ENCODE measurements at places on chromosomes 2 and 18.

DNA sequence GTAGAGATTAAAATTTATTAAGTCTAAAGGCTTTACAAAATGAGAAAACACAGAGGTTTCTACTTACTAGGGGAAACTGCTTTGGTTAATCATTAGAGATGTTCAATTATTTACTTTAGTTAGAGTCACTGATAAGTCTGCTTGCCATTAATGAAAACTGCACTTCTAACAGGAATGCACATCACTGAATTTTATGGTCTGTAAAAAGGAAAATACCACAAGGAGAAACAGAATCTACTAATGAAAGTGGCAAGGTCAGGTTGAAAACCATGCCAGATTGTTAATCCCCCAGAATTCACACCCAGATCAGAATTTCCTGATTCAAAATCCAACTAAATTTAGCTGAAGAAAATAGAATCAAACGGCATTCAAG is 90.5 kb upstream of the GRB14 start:
- no peak for DNase-seq

GRCh38 chr2:172722481-172722880 is 13.2 kb upstream of the RAPGEF4 start:
- DNase-seq = no peak

GRCh38 chr2:39954346-39954745 is 175.3 kb upstream of the THUMPD2 start:
- no peak for DNase-seq

DNA sequence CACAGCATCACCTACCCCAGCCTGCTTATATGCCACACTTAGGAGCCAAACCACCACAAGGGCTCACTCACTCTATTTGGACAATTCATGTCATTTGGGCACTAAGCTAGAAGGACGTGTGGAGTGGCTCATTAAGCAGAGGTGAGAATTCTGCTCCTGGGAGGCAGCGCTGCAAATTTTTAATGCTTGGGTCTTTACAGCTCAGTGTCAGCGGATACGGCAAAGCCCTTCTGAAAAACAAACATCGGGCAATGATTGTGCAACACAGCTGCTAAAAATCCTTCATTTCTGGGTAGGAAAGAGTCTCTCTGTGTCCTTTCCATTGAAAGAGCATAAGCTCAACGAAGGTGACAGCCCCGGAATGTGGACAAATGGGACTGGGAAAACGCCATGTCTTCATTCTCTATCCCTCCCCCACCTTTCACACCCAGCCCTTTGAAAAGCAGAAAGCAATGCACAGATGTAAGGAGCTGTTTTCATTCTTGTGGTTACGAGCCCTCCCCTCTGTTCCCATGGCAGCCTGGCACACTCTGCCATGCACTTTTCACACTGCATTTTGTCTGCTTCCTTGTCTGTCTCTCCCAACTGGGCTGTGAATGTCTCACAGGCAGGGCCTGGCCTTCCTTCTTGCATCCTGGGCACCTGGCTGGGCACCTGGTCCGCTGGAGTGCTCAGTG is 16.0 kb downstream of the TMEM177 start:
- peak; percentile 1 for DNase-seq

DNA sequence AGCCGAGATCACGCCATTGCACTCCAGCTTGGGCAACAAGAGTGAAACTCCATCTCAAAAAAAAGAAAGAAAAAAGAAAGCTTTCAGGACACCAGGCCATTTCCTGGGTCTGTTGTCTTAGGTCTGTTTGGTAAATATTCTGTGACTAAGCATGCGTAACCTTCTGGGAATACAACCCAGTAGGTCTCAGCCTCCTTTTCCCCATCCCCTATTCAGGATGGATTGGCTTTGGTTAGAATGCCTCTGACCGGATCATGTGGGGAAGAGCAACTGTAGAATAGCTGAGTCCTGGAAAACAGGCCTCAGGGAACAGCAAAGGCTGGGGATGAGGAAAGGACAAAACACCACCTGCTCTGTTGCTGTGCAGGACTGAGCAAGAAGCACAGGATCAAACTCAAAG is 1.6 kb upstream of the PDCL3 start:
- DNase-seq = no peak

DNA sequence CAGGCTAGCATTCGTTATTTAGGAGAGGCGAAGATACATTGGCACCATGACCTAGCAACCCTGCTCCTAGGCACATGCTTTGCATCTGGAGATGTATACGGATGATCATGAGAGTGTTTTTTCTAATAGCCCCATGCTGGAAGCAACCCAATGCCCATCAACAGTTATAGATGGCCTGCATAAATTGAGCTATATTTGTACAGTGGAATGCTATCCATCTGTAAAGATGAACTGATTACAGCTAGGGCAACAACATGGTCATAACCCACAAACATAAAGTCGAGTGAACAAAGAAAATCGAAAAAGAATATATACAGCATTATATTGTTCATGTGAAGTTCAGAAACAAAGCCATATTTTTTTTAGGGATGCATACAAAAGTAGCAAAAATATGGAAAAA is 20.6 kb upstream of the CHRNA1 start:
- no peak for DNase-seq

GRCh38 chr18:51611326-51611725 is 413.8 kb upstream of the MEX3C start:
- no peak for DNase-seq

DNA sequence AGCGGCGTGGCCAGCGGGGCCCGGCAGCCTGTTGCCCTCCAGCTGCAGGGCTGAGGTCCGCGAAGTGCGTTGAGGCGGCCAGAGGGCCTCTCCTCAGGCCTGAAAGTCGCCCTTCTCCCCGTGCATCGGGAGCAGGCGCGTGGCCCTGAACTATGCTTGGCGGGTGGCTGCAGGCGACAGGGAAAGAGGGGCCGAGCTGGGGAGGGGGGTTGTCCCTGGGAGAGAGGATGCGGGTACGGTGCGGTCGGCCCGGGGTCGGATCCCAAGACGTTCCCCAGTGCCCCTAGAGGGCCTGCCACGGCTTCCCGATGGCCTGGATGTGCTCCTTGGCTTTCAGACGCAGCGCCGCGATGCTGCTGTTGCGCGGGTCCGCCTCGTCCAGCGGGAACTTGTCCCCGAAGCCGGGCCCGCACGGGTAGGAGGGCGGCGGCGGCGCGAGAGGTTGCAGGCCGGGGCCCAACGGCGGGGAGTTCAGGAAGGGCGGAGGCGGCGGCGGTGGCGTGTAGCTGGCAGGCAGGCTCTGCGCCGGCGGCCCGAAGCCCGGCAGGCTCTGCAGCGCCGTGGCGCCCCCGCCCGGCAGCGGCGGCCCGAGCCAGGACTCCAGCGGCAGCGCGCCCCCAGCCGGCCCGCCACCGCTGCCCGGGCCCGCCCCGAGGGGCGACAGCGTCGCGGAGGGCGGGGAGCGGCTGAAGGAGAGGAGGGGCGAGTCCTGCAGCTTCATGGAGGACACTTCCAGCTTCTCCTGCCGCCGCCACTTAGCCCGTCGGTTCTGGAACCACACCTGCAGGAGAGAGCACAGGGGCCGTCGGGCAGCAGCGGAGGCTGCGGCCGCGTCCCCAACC is 4.3 kb downstream of the RAX start:
- DNase-seq = peak; percentile 72

GRCh38 chr2:150538651-150539201 is 51.3 kb upstream of the RND3 start:
- DNase-seq = no peak

DNA sequence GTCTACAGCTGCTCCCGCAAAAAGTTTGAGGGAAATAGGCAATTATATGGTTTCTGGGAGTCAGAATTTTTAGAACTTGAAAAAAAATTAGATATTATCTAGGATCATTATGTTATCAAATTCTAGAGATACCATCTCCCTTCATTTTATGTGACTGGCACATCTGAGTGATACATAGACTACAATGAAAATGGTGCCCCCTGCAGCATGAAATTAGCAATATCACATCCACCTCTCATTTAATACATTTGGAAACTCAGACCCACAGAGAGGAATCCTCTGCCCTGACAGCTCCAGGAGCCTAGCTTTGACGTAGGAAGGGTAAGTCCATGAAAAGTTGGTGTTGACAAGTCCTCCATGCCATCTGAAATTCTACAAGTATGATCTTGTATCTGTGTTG is 381.6 kb downstream of the SUCLG1 start:
- DNase-seq = peak; percentile 20

DNA sequence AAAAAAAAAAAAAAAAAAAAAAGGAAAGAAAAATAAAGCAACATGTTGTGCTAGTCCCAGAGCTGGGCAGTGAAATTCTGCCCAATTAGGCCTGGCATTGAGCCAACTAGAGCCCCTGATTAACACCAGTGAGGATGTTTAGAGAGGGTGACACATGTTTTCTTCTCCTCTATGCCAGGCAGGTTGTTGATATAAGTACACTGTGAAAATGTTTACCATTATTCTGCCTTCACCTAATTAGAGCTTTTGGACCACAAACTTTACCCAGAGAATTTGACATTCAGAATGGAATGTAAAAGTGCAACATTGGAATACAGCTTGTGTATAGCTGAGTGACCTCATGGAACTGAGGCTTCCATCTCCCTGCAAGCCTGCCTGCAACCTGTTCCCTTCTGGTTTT is 95.9 kb upstream of the MSH2 start:
- peak; percentile 20 for DNase-seq

DNA sequence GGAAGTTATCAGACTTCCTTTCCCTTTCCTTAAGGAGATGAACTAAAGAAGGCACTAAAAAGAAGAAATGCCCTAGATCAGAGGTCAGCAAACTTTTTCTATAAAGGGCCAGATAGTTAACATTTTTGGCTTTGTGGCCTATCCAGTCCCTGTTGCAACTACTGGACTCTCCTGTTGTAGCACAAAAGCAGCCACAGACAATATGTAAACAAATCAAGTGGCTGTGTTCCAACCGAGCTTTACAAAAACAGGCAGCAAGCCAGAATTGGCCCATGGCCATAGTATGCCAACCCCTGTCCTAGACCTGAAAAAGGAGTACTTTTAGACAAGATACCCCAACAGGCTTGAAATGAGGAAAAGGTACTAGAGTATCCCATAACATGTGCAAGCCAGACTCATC is 10.9 kb downstream of the NHEJ1 start:
- no peak for DNase-seq

- DNase-seq = no peak
Observed at GRCh38 chr2:86453836-86454235, 12.7 kb downstream of the KDM3A start.

- no peak for DNase-seq
Observed at GRCh38 chr2:195604706-195605105, 52.3 kb upstream of the SLC39A10 start.

DNA sequence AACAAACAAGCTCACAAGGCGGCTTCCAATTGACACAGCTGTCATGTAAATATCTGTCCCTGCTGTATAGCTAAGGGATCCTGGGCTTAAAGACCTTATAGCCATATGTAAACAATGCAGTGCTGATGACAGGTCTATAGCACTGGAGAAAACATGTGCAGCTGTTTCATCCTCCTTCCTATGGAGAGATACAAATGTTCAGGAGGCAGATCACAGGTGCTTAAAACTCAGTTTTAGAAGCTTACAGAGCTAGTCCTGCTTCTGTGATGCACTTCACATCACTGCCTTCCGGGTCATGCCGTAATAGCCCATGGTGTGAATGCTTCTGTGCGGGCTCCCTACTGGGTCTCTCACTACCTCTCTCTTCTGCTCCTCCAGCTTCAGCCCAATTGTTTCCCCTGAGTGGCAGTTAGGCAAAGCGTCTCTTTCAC is 262.4 kb upstream of the CHST9 start:
- peak; percentile 70 for DNase-seq

DNA sequence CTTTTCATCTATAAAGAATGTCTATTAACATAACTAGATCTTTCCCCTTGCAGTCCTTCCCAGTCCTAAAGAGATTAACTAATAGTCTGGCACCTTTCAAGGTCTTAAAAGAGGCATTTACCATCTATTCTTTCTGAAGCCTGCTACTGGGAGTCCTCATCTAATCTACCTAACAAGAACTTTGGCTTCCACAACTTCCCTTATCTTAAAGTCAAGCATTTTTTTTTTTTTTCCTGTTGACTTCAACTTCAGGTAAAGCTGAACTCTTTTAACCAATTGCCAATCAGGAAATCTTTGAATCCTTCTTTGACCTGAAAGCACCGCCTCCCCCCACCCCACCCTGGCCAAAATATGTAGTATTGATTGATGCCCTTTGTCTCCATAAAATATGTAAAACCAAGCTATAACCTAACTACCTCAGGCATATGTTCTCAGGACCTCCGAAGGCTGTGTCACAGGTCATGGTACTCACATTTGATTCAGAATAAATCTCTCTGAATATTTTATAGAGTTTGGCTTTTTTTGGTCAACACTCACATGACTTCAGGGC is 168.6 kb downstream of the PTPRM start:
- DNase-seq = no peak

DNA sequence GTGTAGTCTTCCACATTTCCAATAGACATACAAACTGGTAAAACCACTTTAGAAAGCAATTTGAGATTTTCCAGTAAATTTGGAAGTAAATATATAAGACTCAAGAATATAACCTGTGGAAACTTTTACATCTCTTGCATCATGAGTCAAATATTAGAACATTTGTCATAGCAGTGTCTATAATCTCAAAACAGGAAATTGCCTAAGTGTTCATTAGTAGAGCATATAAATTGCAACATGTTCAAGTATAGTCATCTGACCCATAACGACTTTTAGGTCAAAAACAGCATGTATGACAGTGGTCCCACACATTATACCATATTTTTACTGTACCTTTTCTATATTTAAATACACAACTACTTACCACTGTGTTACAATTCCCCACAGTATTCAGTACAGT is 555.9 kb upstream of the VRK2 start:
- DNase-seq = no peak

GRCh38 chr2:17877811-17878280 is 621 bp upstream of the KCNS3 start:
- peak; percentile 25 for DNase-seq

Data from NCI-H748 treated with DMSO at 0.1 percent for 48 hours (cell line).